ENCODE measurements at places on chromosomes 4 and X.

- H3K27ac ChIP-seq, result no peak overlapping the region
- H3K36me3 ChIP-seq, result no peaks in the 10 kb centered on the region
- no peaks in the 10 kb centered on the region for H3K4me1 ChIP-seq
- H3K27me3 ChIP-seq, result peaks cover 9% of the 10 kb centered on the region
Measured at GRCh38 chrX:105821471-105822121, 743 bp upstream of the NRK start.

GRCh38 chr4:140710908-140711622 lies 45.1 kb downstream of the TBC1D9 start:
- H3K4me1 ChIP-seq, result peaks cover 2% of the 10 kb centered on the region
- peaks cover 7% of the 10 kb centered on the region for H3K27me3 ChIP-seq
- no peaks in the 10 kb centered on the region for H3K36me3 ChIP-seq
- H3K4me3 ChIP-seq, result no peak overlapping the region
- no peak overlapping the region for H3K27ac ChIP-seq

DNA sequence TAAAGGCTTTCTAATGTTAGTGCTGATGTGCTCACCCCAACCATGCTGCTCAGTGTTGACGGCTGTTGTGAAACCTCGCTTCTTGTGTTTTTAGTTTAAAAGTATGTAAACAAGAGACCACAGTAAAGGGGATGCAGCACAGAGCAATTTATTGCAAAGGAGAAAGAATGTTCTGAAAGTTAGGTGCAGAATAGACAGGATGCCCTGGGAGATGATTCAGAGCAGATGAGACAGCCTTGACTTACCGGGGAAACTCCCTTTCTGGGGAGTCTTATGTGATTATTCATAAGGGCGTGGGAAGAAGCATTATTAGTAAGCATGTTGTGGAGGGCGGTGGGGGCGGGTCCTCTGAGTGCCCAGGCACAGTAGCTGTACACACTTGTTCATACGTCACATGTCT lies 47.7 kb downstream of the EVC start:
- H3K27me3 ChIP-seq, result no peaks in the 10 kb centered on the region
- no peaks in the 10 kb centered on the region for H3K4me1 ChIP-seq
- H3K4me3 ChIP-seq, result no peak overlapping the region
- H3K27ac ChIP-seq, result no peak overlapping the region
- DNase-seq, result no peak

- H3K27me3 ChIP-seq, result no peaks in the 10 kb centered on the region
- no peak overlapping the region for H3K27ac ChIP-seq
- no peaks in the 10 kb centered on the region for H3K4me1 ChIP-seq
- H3K36me3 ChIP-seq, result no peaks in the 10 kb centered on the region
- H3K4me3 ChIP-seq, result no peak overlapping the region
Measured at GRCh38 chrX:33032700-33033099, 178.6 kb downstream of the DMD start.

All from activated CD8-positive, alpha-beta T cell treated with anti-CD3 and anti-CD28 coated beads, Interleukin-2, amount 10 ng/mL, durations not matched to agents 7 days and 5 days (primary cell).